ENCODE measurements at places on chromosomes 4 and X.

DNA sequence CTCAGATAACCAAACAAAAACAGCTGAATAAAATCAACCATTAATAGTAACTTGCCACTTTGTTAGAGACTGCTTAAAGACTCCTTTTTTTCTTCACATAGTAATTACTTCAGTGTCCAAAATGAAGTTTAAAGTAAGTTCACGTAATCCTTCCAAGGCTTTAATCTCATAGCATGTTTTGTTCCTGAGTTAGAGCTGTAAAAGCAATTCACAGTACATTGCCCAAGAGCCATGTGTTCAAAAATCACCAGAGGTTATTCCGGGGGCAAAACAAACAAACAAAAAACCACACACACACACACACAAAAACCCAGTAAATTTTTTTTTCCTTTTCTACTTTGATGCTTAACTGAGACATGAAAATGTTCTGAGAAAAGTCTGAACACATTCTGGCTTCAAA, 6.1 kb downstream of the GPR82 start:
- DNase-seq = no peak

DNA sequence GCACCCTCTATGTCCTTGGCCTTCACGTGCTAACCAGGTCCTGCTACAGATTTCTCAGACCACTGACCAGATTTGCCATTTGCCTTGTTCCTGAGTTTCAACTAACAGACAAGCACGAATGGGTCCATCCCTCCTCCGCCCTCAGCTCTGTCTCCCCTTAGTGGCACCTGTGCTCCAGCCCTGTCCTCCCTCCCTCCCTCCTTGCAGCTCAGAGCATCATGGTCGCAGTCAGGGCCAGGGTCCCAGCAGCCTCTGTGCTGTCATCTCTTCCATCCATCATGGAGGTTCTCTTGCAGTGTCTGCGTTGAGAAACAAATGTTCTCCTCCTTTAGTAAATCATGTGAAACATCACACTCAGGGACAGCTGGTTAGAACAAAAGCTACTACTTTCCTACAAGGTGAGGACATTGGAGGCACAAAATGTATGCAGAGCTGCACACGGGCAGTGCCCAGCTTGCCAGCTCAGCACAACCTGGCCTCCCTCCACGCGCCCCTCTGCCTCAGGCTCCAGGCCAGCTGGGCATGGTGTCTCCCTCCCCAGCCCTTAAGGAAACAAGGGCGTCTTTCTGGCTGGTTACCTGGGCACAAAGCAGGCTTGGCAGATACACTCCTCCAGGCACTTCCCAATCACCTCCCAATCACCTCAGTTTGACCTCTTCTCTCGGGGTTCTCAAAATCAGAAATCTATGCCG, 79.5 kb upstream of the ATP6AP2 start:
- DNase-seq = no peak

DNA sequence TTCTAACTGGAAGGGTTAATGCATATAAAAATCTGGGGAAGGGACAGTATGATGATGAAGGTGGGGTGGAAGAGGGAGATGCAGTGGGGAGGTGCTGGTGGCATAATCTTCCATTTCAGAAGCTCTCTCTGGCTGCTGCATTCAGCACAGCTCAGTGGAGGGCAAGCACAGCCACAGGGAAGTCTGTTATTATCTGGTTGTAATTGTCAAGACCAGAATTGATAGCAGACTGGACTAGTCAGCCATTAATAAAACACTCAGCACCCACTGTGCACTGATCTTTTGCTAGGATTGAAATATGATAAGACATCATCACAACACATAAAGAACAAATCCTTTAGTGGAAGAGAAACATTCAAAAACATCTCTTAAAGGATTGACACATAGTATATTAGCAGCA, 414.2 kb upstream of the LCORL start:
- DNase-seq = no peak

DNA sequence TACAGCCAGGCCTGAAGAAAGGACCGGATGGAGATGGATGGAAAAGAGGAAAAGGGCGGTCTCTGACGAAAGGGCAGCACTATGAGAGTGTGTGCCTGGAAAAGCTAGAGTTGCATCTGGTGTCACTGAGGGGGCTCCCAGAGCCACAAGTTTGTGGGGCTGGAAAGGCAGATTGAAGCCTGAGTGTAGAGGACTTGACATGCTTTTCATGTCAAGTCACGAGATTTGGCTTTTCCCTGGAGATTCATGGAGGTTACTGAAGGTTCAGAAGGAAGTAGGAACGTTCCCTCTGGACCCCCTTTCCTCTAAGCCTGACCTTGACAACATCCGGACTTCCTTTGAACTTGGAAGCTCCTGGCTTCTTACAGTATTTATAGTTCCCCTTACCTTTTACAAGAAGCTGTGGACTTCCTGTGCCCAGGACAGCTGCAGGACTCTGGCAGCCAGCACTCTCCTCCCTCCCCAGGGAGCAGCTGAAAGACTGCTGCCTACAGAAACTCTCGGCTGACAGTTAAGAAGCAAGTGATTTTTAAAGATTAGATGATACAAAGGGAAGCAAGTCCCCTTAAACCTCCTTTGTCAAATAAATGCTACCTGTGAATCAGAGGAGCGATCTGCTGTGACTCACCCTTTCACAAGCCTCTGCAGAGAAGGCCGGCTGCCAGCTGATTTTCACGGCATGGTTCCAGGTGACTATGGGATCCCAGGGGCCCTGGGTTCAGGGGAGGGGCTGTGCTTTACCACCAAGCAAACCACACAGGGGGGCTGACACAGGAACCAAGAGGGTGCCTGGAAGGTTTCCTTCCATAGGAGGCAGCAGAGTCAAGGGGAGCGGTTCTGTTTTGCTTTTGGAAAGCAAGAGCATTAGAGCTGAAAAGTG, 72.9 kb upstream of the STIM2 start:
- DNase-seq = peak; percentile 33

DNA sequence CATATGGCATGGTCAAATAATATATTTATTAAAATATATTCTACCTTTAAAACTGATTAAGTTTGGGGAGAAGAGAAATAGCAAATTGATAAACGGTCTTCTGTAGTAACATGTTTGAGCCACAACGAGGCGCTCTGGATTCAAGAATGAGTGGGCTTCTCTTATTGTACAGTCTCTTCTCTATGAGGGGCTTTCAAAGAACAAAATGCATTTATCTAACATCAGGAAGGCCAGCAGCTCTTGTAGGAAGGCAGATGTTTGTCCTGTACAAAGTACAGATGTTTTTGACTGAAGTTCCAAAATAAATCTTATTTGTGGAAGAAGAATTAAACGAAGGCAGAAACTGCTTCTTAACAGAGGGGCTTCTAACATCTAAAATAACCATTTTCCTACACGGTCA, 153.6 kb downstream of the RASL11B start:
- no peak for DNase-seq

DNA sequence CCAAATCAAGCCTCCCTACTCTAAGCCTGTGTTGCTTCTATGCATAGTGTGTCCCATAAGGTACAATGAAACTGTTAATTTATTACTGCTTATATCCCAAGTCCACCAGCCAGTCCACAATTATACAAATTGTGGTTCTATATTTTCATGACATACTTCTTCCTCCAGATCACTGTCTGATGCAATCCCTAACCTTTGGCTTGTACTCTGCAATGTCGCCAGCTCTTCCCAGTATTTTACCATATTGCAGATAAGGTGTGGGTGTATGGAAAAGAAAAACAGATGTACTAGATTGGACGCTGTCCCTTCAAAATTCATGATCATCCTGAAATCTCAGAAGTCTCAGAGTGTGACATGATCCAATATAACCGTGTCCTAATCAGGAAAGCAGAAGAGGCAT, 286.2 kb downstream of the GASK1B start:
- no peak for DNase-seq

All from stimulated activated CD4-positive, alpha-beta T cell treated with anti-CD3 and anti-CD28 coated beads, Interleukin-4, amount 100 ng/mL, for 48 hours (primary cell).